Stimulated activated CD4-positive, alpha-beta T cell treated with anti-CD3 and anti-CD28 coated beads, Interleukin-1b, Interleukin-23, amount 100 ng/mL, for 1 hour (primary cell): ENCODE measurements at places on chromosomes 4 and X.

DNA sequence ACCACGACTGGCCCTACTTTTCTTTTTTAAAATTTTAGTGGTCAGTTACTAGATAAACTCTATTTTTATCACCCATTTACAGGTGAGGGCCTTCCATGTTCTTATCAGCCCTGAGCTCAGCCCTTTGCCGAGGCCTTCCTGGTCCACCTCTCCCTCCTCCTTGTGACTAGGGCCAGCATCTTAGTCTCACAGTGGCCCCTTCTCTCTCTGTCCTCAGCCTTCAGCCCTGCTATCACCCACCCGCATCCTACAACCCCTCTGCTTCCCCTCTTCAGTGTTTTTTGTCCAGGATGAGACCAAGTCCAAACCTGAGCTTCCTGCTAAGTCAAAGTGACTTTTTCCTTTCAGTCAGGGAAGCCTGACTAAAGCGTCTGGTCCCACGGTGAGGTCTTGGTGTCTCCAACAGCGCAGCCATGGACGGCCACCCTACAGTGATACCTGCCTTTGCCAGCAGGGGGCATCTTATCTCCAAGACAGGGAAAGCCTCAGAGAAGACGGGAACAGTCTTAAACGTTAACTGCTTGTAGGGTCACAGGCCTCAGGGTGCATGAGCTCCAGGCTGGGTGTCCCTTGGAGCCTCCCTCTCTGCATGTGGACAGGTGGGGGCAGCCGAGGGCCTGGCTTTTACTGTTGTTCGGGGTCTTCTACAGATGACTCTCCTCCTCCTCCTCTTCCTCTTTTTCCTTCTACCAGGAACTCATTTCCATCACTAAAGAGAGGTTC is 11.7 kb upstream of the GAGE10 start:
- peak; percentile 40 for DNase-seq

DNA sequence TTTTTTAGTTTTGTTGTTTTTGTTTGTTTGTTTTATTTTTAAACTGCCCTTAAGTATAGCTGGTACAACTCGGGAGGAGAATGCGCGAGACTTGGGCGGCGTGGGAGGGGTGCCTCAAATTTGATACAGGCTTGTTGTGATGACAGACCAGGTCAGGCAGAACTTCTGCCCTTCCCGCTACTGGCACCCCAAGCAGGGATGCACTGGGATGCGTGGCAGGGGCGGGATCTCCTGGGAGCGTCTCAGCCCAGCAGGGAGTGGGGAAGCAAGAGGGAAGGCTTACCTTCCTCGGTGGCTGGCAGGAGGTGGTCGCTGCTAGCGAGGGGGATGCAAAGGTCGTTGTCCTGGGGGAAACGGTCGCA is 851 bp downstream of the SFRP2 start:
- DNase-seq = no peak

DNA sequence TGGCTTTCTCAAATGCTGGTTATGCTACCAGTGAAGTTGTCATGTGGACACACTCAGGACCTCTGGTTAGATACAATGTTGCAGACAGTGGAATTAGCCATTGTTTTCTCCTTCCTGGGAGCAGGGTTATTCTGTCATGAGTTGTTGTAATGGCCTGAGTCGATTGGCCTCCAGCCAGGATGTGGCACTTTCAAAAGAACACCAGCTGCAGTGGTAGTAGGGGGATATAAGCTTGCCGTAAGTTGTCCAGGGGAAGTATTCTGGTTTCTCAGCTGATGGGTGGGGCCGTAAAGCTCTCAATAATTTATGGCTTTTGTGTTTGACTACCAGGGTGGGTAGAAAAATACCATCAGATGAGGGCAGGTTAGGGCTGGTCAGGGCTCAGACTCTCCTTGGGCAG is 697.5 kb upstream of the GNPDA2 start:
- DNase-seq = no peak

DNA sequence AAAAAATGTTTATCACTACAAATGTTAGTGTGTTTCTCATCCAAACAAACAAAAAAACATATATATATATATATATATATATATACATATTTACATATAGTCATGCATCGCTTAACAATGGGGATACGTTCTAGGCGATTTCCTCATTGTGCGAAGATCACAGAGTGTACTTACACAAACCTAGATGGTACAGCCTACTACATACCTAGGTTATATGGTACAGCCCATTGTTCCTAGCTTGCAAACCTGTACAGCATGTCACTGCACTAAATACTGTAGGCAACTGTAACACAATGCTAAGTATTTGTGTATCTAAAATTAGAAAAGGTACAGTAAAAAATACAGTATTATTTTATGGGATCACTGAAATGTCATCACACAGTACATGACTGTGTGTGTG is 16.4 kb upstream of the TMSB4X start:
- no peak for DNase-seq

- no peak for DNase-seq
These were observed 578.3 kb upstream of the FAT1 start for GRCh38 chr4:187301923-187302322.

GRCh38 chr4:57184378-57185029 is 74.3 kb upstream of the IGFBP7 start:
- no peak for DNase-seq
